ENCODE measurements at places on chromosomes 7 and 10. TPM values are rescaled to one million over a fixed set of nuclear protein-coding genes. Genes with fewer than 3 reads are reported as not detected.
A peak's percentile ranks its signal among the peaks of the same experiment; 100 is the strongest.

GRCh38 chr10:43737003-43737402, 88.3 kb upstream of the ZNF32 start:
- no peak overlapping the region for H3K27ac ChIP-seq
- H3K4me1 ChIP-seq = peaks cover 6% of the 10 kb centered on the region
- no peak overlapping the region for H3K4me3 ChIP-seq

DNA sequence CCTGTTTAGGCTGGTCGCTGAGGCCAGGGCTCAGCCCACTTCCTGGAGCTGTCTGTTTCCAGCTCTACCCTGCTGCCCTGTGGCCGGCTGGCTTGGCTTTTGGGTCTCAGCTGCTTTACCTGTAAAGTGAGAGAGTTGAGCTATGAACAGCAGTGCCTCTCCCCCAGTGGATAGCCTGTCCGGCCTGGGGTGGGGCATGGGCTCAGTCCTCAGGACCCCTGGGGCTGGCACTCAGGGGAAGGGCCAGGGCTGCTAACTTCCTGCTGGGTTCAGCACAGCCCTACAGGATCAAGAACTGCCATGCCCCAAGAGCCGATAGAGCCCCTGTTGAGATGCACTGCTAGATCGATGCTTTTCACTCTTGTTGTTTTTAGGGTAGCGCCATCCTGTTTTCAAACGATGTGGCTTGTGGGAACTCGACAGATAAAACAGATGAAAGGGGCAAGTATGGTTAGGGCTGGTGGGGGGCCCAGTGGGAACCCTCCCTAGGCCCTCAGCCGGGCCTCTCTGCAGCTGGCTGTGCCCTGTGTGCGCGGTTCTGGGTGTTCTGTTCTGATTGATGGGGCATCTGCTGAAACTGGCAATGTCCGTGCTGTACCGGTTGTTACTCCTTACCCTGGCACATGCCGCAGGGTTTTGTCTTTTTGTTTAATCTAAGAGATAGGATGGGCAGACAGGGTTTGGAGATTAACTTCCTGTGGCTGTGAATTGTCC, 10.0 kb upstream of the SFRP5 start:
- H3K36me3 ChIP-seq = no peaks in the 10 kb centered on the region
- H3K27ac ChIP-seq = peak overlapping the region; percentile 85
- peaks cover 25% of the 10 kb centered on the region for H3K4me1 ChIP-seq
- peak; percentile 18 for DNase-seq
- peak overlapping the region; percentile 40 for H3K4me3 ChIP-seq

Gene ABCB1
- 15.3 TPM for total RNA-seq

DNA sequence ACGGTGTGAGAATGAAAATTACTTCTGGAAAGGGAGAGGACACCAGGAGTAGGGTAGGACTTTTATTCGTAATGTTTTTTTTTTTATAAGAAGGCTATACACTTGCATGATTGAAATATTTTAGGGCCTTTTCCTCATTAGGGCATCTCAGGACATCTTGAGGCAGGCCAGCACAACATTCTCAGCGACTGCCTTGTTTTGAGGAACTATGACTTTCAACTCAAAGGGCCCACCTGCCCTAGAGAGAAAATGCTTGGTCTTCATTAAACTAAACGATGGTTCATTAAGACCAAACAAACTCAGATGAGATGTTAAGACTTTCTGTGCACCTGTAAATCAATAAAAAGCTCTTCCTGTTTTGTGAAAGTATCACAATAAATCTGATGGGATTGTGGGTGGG, 11.3 kb downstream of the NOD1 start:
- H3K4me3 ChIP-seq = no peak overlapping the region
- no peaks in the 10 kb centered on the region for H3K27me3 ChIP-seq
- DNase-seq = no peak
- no peak overlapping the region for H3K27ac ChIP-seq
- peaks cover 50% of the 10 kb centered on the region for H3K4me1 ChIP-seq

DNA sequence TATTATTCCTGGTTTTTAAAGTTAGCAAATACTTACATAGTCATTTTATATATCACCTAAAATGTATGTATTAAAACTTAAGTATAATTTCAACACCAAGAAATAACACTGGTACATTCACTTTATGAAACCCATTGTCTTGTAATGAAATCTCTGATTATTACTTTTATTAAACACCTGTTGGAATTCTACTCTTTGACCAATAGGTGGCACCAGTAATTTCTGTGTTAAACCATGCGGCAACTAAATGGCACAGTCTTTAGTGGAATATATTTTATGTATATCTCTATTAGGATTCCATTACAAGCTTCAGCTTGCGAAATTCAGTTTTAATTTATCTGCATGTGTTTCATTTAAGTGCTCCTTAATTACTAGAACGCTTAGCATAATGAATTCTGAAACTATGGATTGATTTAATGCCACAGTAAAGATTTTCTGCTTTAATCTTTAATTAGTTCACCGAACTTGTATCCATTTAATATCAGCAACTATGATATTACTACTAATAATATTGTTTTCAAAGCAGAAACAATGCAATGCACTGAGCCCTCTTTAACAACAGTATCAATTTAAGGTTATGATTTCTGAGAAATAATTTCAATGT, 181.3 kb downstream of the MAGI2 start:
- no peaks in the 10 kb centered on the region for H3K36me3 ChIP-seq
- no peak overlapping the region for H3K4me3 ChIP-seq
- H3K27me3 ChIP-seq = peaks cover 6% of the 10 kb centered on the region
- H3K4me1 ChIP-seq = no peaks in the 10 kb centered on the region
- no peak for DNase-seq

Gene MCM10
- total RNA-seq = 89.3 TPM

DNA sequence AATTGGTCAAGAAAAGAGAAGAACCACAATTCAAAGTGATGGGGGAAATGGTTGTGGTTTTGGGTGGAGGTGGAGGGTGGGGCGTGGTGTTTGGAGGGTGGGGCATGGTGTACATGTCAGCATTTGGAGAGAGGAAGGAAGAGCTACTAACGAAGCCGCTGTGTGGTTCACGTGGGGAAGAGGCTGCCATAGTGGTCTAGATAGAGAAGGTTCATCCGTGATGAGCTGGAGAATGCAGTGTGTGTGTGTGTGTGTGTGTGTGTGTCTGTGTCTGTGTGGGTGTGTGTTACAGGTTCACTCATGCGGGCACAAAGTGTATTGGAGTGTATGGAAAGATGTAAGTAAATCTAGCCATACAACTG, 6.1 kb upstream of the VCL start:
- DNase-seq = peak; percentile 66
- H3K27me3 ChIP-seq = no peaks in the 10 kb centered on the region
- H3K4me1 ChIP-seq = peaks cover 26% of the 10 kb centered on the region
- H3K36me3 ChIP-seq = no peaks in the 10 kb centered on the region
- peak overlapping the region; percentile 15 for H3K27ac ChIP-seq

Gene HYCC1
- total RNA-seq = 27.9 TPM

Gene GNAI1
- total RNA-seq = 2.0 TPM

- peak; percentile 78 for DNase-seq
- H3K4me3 ChIP-seq = peak overlapping the region; percentile 90
- H3K36me3 ChIP-seq = peaks cover 42% of the 10 kb centered on the region
- H3K27me3 ChIP-seq = no peaks in the 10 kb centered on the region
- H3K27ac ChIP-seq = peak overlapping the region; percentile 95
These were observed 841 bp downstream of the GLUD1 start for GRCh38 chr10:87093632-87094372.
